Kasumi-1 (cell line): ENCODE measurements at places on chromosomes 1 and 21.

DNA sequence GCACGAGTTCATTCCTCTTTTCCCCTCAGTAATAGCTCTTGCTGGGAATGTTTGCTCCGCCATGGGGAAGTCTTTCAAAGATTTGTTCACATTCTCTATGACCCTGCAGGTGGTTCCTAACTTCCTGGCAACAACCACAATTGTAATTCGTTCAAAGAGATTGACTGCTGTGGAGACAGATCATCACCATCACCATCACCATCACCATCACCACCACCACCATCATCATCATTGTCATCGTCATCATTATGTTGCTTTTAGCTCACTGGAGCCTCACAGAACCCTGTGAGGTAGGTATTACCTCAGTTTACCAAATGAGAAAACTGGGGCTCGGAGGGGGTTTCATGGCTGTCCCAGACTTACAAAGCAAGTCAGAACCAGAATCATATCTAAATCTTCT, 30.9 kb downstream of the COA7 start:
- DNase-seq, result no peak

- DNase-seq, result no peak
These were observed 245.1 kb downstream of the LBR start for GRCh38 chr1:225182716-225183115.

DNA sequence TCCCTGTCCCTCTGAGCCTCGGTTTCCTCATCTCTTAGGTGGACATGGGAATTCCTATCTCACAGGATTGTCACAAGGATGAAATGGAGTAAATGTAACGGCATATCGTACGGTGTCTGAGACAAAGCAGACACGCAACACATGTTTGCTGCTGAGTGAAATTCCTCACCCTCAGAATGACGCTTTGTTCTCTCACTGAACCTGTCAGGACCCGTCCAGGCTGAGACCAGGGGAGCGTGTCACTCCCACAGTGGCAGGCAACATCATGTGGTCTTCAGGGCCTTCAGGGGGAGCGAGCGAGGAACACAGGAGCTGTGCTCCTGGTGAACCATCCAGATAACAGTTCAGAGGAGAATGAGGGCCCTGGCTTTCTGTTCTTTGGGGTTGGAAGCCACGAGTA, 74.2 kb downstream of the TOMM20 start:
- no peak for DNase-seq

DNA sequence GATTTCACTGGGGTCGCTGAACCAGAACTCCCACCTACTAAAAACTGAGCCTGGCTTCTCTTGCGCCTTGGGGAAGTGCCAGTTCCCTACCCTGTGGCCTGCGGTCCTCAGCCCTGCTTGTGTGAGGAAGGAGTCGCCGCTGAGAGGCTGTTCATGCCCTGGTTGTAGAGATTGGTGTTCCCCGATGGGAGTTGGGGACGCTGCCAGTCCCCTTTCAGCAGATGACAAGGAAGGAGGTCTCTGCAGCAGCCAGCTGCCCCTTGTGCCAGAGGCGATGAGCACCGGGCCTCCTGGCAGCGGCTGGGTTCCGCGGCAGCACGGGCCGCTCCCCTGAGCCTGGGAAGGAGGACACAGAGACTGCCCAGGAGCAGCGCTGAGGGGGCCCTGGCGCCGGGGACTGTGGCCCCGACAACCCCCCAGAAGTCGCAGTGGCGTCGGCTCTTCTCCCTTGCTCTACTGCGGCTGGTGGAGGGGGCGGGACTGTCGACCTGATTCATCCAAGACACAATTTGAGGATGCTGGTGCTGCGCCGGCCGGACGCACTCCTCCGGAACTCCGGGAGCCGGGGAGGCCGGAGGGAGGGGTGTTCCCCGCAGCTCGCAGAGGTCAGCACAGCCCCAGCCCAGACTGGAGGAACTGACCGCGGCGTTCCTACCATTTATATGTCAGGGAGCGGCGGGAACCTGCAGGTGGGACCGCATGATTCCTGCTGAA, 12.0 kb upstream of the ADORA3 start:
- DNase-seq, result peak; percentile 63

- no peak for DNase-seq
These were observed 28.1 kb downstream of the TTLL7 start for GRCh38 chr1:83970802-83971201.

- no peak for DNase-seq
These were observed 660 bp upstream of the PDE4B start for GRCh38 chr1:65791801-65792668.

DNA sequence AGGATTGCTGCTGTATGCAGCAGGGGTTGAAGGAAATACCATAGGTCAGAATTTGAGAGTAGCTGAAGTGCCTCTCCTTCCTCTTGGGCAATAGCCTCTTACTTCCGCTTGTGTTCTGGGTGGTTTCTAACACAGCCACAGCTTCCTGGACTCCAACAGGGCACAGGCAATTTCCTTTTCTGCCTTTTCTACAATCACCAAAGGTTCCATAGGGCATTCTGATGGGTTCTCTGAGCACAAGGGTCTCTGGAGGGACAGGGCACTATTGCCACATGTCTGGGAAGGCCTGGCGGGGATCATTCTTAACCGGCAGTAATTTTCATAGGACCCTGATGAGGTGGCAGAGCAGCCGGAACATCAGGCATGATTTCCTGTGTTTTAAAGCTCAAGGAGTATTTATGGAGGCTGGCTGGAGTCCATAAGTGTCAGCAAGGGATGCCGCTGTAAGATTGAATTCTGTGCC, 5.5 kb upstream of the AGTRAP start:
- DNase-seq, result peak; percentile 97

DNA sequence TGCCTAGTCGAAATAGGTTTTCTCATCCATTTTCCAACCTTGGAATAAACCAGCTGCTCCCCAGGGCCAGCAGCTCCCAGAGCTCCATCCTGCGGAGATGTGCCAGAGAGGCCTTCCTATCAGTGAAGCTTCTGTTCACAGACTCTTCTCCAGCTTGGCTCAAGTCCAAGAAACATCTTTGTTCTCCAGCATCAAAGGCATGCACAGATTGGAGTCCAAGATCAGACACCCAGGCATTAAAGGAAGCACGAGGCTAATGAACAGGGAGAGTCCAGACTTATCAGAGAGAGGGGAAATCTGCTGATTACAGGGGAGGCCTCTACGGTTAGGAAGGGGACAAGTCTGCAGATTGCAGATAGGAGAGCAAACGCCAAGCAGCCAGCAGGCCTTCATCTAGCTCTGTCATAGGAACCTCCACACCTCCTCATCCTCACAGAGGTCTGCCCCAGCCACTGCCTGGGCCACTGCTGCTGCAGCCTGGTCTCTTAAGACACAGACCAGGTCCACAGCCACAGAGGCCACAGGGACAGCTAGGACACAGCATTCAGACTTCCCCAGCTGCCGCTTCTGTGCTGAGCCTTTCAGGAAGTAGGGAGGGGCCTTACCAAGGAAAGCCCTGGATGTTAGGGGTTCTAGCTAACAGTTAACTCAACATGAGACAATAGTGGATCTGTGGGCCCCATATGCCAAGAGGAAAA, 3.4 kb downstream of the PRR9 start:
- DNase-seq, result no peak
